Left kidney (tissue), 8 donors: ENCODE measurements at places on chromosomes 1 and 21. TPM values are rescaled to one million over a fixed set of nuclear protein-coding genes. Genes with fewer than 3 reads are reported as not detected.
A peak's percentile ranks its signal among the peaks of the same experiment; 100 is the strongest.

Gene ABCA4
- 11.4 TPM for polyA plus RNA-seq

Gene COL24A1
- 1.8 TPM for polyA plus RNA-seq

Gene TBX15
- 0.35 TPM for polyA plus RNA-seq

- DNase-seq, result no peak
These were observed 10.3 kb downstream of the MORN1 start for GRCh38 chr1:2380816-2381591.

DNA sequence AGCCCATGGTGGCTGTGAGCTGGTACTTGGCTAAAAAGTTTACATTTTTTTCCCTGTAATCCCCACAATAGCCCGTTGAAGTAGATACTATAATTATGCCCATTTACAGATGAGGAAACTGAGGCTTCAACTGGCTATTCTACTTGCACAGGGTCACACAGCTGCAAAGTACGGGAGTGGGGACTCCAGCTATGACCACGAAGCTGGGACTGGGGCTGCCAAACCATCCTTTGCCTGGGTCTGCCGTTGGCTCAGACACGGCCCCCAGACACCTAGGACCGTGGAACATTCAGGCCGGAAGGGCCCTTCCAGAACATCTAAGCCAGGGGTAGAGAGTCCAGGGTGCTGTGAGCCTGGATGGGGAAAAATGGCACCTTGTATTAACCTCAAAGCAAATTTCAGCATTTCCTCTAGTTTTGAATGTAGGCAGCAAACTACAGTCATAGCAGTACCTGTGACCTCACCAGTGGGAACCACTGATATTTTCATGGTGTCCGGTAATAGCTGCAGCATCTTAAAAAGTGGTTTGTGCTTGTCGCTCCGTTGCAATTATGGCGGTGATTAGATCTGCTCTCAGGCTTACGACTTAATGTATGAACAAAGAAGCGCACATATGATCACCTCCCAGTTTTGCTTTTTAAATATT is 4.3 kb downstream of the TP73 start:
- no peak for DNase-seq

- peak; percentile 78 for DNase-seq
These were observed 154.2 kb downstream of the EIF4G3 start for GRCh38 chr1:21022279-21023040.

DNA sequence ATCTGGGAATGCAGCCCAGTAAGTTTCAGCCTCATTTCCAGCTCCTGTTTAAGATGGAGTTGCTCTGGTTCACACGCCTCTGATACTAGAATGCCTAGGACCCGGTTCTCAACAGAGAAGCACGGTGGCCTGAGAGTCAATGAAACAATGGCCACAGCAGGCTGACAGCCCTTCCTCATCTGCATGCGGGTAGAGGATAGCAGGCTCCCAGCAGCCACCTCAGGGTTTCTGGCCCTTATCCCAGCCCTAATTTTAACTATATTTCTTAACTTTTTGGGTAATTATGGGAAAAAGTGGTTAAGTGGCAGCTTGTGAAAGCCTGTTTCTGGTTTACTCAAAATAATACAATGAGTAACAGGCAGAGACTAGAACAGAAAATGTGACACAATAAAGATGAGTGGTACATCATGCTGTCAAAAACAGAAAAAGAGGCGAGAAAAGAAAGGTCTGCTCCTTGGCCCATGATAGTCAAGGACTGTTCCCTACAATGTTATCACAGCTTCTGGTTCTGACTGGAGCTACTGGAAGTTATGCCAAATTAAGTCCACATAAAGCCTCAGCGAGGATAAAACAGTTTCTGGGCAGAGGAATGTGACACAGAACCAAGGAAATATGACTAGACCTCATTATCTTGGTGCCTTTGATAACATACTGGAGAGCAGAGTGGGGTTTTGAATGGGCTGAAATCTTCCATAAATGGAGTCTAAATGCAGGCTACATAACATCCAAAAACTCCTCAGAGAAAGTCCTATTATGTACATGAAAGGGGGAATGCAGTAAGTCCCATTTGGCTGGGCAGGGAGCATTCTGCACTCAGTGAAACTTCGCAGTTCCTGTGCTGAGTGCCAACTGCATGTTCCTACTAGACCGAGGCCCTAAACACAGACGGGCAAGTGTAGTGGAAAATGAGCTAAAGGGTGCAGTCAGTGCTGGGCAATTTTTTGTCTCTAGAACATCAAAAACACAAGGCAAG is 92.1 kb downstream of the NIBAN1 start:
- DNase-seq, result no peak

DNA sequence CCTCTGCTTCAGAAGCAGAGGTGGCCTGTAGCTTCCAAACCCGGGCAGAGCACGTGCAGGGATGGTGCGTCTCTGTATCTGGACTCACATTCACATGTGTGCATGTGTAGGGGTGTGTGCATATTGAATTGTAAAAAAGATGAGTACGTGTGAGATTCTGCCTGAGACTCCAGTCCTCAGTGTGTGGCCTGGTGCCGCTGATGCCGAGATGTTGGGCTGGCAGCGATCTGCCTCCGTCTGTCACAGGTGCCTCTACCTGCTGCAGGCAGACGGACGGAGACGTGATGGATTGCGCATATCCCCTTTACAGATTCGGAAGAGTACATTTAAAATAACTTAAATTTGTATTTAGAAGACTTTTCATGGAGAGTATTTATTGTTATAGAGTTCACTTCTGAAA is 53.6 kb downstream of the ADARB1 start:
- no peak for DNase-seq

- DNase-seq, result no peak
These were observed 57.9 kb downstream of the BRINP2 start for GRCh38 chr1:177228693-177229065.

DNA sequence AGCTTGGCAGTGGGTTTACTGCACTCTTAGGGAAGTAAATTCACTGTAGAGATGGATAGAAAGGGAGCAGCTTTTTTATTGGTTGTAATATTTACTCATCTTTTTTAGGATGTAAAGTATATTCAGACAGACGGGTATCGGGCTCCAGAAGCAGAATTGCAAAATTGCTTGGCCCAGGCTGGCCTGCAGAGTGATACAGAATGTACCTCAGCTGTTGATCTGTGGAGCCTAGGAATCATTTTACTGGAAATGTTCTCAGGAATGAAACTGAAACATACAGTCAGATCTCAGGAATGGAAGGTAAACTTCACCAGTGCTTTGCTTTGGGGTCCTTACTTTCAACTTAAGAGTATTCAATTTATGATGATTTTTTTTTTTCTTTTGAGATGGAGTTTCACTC is 3.2 kb downstream of the UHMK1 start:
- no peak for DNase-seq

DNA sequence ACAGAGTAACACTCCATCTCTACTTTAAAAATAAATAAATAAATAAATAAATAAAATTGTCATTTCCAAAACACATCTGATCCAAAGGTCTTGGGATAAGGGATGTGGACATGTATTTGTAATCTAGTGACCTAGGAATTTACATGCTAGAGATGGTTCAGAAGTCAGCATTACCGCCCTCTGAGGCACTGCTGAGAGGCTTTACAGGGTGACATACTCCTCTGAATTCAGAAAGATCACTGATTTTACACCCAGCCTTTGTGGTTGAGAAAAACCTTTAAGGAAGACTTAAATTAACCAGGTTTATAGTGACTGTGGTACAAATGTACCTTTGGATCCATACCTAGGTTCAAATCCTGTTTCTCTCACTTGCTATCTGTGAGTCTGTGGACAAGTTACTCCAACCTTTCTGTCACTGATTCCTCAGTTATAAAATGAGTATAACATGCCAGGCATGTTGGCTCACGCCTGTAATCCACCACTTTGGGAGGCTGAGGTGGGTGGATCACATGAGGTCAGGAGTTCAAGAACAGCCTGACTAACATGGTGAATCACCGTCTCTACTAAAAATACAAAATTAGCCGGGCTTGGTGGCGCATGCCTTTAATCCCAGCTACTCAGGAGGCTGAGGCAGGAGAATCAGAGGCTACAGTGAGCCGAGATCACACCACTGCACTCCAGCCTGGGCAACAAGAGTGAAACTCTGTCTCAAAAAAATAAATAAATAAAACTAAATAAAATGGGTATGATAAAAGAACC is 20.1 kb downstream of the OSBPL9 start:
- DNase-seq, result no peak

DNA sequence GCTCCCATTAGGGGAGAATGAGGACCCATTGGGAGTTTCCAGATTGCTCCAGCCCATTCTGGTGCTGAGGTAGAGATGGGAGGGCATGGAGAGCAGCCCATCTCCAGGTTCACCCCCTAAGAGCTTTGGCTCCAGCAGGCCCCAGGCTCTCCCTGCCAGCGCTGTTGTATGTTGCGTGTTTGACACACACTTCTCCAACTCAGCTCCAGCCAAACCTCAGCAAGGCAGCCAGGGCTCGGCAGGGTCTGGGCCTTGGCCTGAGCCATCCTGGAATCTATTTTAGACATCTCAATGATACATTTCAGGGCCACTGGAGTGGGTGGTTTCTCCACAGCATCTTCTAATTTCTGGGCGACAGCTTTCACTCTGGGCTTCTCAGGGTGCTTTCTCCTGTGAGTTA is 117.0 kb downstream of the NAV1 start:
- no peak for DNase-seq
